Lung microvascular endothelial cell (primary cell): ENCODE measurements at places on chromosomes 16 and 17. TPM values are rescaled to one million over a fixed set of nuclear protein-coding genes. Genes with fewer than 3 reads are reported as not detected.

DNA sequence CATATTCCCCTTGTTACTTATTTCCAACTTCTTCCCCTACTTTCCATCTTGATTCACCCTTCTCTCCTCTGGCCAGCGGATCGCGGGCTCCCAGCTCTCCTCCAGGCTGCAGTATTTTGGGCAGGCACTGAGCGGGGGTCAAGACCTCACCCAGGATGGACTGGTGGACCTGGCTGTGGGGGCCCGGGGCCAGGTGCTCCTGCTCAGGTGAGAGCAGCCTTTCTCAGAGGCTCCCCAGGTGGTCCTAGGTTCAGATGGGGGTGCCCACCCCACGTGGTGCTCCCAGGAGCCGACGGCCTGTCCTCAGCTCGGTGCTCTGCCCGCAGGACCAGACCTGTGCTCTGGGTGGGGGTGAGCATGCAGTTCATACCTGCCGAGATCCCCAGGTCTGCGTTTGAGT, 16.0 kb downstream of the ITGAX start:
- no peak for DNase-seq

DNA sequence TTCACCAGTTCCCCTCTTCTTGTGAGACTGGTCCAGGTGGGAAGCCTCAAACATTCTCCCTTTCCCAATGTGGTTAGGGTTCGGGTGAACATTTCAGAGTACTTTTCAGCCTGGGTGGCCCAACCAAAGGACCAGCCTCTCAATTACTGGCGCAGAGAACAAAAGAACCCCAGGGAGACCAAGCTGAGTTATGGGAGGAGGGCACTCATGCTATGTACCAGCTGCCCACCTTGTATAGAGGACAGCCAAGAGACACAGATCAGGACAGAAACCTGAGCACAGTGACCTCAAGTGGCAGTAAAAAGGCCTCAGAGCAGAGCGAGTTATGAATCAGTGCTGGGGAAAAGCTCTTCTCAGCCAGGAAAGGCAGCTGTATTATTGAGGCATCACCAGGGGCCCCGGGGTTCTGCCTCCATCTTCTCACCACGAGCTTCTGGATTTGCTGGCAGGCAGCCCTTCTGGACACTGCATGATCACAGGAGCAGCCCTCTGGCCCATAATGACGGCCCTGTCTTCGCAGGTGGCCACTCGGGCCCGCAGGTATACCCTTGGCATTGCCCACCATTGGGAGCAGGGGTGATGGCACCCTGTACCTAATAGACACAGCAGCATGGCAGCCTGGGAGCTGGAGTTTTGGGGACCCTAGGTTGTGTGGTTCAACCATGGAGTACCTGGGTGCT, 3.8 kb downstream of the G6PC3 start:
- DNase-seq: no peak

DNA sequence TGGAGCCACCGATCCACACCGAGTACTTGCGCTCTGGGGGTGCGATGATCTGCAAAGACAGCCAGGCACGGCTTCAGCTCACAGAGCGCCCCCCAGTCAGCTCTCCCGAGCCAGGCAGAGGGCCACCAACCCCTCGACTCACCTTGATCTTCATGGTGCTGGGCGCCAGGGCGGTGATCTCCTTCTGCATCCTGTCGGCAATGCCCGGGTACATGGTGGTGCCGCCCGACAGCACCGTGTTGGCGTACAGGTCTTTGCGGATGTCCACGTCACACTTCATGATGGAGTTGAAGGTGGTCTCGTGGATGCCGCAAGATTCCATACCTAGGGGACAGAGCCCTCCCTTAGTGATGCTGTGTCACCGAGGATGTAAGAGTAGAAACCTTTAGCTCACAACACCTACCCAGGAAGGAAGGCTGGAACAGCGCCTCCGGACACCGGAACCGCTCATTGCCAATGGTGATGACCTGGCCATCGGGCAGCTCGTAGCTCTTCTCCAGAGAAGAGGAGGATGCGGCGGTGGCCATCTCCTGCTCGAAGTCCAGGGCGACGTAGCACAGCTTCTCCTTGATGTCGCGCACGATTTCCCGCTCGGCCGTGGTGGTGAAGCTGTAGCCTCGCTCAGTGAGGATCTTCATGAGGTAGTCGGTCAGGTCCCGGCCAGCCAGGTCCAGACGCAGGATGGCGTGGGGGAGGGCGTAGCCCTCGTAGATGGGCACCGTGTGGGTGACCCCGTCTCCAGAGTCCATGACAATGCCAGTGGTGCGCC, 1.6 kb downstream of the ACTG1 start:
- peak; percentile 55 for DNase-seq

DNA sequence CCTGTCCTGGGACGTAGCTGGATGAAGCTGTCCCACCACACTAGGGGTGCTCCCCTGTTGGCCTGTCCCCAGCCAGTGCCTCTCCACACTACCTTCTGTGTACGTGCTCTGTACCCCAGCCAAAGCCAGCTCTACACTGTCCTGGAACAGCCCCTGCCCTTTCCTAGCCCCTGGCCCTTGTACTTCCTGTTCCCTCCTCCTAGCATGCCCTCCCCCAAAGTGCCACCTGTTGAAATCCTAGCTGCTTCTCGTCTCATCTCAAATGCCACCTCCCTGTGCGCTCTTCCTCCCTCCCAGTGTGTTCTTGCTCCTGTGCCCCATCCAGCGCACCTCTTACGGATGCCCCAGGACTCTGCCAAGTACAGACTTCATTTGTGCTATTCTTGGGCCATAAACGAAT, 33.5 kb downstream of the IRX3 start:
- no peak for DNase-seq

DNA sequence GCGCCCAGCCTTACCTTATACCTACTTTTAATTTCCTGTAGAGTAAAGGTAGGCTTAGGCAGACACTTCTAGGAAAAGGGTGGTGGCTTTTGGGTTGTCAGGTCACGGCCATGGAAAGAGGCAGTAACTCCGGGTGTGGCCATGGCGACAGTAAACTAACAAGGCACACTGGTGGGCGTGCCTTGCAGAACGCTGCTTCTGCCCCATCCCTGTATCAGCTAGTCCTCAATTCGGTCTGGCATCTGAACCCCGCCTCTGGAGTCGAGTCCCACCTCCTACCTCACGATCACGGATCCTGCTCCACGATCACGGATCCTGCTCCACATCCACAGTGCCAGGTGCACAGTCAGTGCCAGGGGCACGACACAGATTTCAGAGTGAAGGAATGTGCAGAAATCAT, 5.6 kb downstream of the ADCY9 start:
- DNase-seq: no peak

DNA sequence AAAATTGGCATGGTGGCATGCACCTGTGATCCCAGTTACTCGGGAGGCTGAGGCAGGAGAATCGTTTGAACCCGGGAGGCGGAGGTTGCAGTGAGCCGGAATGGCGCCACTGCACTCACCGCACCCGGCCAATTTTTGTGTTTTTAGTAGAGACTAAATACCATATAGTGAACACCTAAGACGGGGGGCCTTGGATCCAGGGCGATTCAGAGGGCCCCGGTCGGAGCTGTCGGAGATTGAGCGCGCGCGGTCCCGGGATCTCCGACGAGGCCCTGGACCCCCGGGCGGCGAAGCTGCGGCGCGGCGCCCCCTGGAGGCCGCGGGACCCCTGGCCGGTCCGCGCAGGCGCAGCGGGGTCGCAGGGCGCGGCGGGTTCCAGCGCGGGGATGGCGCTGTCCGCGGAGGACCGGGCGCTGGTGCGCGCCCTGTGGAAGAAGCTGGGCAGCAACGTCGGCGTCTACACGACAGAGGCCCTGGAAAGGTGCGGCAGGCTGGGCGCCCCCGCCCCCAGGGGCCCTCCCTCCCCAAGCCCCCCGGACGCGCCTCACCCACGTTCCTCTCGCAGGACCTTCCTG, at the start of gene HBQ1:
HBQ1 (plus strand) TSS at position 359 of the 575 bp plus-strand sequence; CDS start at position 387, 28 bp downstream.
- DNase-seq: peak; percentile 47

GRCh38 chr16:76748461-76749348, 442.3 kb upstream of the MON1B start:
- no peak for DNase-seq

GRCh38 chr16:68445458-68445857, 2.9 kb downstream of the SMPD3 start:
- DNase-seq: peak; percentile 47

GRCh38 chr17:3127451-3127850, at the start of gene OR1G1:
Gene OR1G1, minus strand, starts transcription at chr17:3127551. Its CDS starts 0 bp downstream, at chr17:3127551.
- no peak for DNase-seq

- DNase-seq: no peak
These were observed 4.5 kb upstream of the TSPOAP1 start for GRCh38 chr17:58332778-58333735.

DNA sequence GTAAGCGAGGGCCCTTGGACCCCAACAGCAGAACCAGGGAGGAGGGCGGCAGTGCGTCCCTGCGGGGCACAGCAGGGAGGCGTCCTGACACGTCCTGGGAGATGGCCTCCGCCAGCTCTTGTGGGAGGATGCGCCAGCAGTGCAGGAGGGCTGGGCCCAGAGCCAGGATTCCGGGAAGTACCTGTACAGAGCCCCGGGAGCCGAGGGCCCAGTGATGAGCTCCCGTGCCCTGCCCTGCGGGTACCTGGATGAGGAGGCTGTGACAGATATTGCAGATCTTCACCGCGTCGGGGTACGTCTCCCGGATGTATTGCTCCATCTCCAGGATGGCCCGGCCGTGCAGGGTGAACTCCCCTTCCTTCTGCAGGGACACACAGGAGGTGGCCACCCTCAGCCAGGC, 23.1 kb downstream of the KDM8 start:
- no peak for DNase-seq

Gene C16orf54
- total RNA-seq: not detected in 2 replicates

Gene PPM1E
- total RNA-seq: 0.20 TPM in 1 of 2 replicates, not detected in the other

Gene GP1BA
- not detected in 2 replicates for total RNA-seq
